Right lung (tissue), 10 donors: ENCODE measurements at places on chromosomes 3 and 15. TPM values are rescaled to one million over a fixed set of nuclear protein-coding genes. Genes with fewer than 3 reads are reported as not detected.

TRIM59 gene
- 23.7 TPM for polyA plus RNA-seq

CCR8 gene
- not detected for polyA plus RNA-seq

CTSH gene
- polyA plus RNA-seq: 112 TPM

TTLL13 gene
- 0.12 TPM for polyA plus RNA-seq

CCR9 gene
- 0.11 TPM for polyA plus RNA-seq

NMB gene
- polyA plus RNA-seq: 6.0 TPM

ADIPOQ gene
- polyA plus RNA-seq: 0.06 TPM
